ENCODE measurements at places on chromosomes 2 and 18.

DNA sequence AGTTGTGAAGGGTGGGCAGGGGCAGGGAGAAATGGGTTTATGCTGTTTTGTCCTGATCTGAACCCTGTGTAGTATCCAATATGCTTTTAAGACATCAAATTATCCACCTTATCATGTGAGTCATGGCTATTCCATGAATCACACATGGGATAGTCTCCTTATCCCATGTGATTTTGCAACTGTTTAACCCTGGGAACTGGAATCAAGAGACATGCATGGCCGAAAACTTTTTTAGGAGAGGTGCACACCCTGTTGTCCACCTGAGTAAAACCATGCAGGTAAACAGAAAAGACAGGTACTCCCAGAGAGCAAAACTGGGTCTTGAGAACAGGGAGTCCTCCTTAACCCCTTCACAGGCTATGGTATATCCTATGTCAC, 490.6 kb upstream of the HS6ST1 start:
- DNase-seq = no peak

DNA sequence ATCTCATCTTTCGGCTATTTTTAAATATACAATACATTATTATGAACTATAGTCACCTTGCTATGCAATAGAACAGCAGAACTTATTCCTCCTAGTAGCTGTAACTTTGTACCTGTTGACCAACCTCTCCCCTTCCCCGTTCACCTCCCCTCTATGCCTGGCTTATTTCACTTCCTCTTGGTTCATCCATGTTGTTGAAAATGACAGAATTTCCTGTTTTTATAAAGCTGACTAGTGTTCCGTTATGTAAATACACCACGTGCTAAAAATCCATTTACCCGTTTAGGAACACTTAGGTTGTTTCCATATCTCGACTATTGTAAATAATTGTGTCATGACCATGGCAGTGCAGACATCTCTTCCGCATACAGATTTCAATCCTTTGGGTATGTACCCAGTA, 10.3 kb downstream of the ALPI start:
- no peak for DNase-seq

- no peak for DNase-seq
Measured at GRCh38 chr2:212977152-212977551, 174.3 kb downstream of the IKZF2 start.

GRCh38 chr2:211128287-211128686, 571.9 kb downstream of the CPS1 start:
- DNase-seq = no peak

- no peak for DNase-seq
Measured at GRCh38 chr18:8758466-8758865, 53.1 kb downstream of the MTCL1 start.

DNA sequence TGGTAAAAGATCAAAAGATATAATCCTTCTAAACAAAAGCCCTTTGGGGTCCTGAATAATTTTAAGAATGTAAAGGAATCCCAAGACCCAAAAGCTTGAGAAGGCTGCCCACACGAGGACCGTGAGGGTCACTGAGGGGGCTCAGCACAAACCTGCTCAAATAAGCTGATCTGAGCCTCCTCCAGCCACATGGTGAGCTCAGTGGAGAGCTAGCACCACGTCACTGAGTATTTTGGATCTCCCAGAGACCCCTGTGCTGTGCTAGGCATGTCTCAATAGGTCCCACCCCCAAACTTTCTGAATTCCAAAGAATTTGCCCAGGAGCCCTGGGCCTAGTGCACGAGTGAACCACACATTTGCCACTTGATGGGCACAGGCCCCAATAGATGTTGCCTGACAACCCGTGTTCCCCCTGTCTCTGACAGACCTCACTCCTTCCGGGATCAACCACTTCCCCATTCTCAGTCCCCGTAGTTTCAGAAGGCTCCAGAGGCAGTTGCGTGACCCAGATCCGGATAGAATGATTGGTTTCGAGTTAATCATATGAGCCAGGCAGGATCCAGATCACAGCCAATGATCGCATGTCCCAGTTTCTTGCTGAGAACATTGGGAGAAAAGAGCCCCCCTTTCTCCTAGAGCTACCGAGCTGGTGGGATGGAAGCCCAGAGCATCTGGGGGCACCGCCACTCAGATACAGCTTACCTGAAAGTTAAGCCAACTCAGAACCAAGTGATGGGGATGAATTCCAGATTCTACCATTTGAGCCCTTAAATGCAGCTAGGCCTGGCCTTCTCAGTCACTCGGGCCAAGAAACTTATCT, 203.8 kb downstream of the TNS1 start:
- DNase-seq = no peak

DNA sequence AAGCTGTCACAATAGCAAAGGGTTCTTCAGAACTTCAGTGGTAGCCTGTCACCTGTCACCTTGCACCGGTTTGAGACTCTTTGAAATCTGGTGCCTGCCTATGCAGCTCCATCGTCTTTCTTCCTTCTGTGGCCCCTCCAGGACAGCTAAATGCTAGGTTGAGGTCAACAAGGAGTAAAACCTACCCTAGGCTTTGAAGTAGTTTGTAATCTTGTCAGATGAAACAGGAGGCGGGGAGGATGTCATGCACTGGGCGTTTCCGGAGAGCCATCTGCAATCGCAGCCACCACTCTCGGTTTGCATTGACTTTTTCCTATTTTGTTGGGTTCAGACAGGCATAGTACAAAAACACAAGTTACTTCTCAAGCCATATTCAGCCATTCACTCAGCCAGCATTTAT, 116.7 kb downstream of the LPIN1 start:
- no peak for DNase-seq

GRCh38 chr2:27721335-27721734, 50.2 kb upstream of the MRPL33 start:
- DNase-seq = peak; percentile 84
